ENCODE measurements at places on chromosomes 1 and 21.

DNA sequence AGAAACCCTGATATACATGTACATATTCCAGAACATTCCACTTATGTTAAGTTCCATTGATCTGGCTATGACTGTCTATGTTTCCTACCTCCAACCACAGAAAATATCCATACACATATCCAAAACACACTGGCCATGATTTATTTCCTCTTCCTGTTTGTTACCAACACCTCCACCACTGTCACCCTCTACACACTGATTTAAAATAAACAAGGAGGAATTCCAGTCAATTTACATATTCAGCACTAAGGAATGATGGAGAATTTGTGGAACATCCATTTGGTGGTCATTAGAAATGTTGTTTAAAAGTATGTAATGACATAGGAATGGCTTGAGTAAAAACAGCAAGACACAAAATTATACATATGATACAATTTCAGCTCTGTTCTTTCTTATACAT, 5.5 kb upstream of the STX6 start:
- no peak for DNase-seq

- DNase-seq = no peak
These were observed 111.4 kb upstream of the CDC42BPA start for GRCh38 chr1:227429447-227430359.

GRCh38 chr21:37393786-37394185, 27.2 kb downstream of the DYRK1A start:
- DNase-seq = no peak

DNA sequence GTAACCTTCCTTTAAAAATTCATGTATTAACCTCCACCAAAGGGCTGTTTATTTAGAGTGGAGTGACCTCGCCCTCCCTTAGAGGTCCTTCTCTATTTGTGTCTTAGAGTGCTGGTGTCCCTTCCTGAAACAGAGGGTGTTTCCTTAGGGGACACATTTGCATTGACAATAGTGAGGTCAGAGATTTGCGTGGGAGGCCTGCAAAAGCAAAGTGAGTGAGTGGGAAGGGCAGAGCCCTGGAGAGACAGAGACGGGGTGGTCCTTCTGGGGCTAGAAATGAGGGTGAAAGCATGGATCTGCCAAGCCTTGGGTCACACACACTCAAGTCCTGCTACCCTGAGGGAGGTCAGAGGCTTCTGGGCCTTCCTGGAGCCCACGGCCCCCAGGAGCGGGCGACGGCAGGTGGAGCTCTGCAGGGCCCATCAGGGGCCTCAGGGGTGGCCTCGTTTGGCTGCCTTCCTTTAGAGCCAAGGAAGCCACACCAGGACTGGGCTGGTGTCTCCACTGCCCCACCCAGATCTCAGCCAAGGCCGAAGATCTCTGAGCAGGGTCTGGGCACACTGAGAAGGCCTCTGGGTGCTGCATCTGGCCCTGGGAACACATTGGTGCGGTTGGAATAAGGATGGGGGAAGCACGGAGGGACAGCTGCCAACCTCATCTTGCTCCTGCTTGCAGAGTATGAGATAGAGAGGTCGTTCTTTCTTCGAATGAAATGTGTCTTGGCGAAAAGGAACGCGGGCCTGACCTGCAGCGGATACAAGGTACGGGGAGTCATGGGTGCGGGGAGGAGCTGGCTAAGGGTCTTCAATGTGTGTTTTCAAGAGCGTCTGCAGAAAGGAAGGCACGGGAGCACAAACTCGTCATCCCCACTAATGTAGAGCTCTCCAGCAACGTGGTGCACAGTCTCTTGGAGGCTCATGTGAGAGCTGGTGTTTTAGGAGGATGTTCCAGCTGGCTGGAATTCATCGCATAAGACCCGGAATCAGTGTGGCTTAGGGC, 23.8 kb downstream of the SIM2 start:
- DNase-seq = no peak

GRCh38 chr1:159960721-159961381, 6.8 kb upstream of the SLAMF9 start:
- DNase-seq = no peak

- no peak for DNase-seq
These were observed 7.1 kb downstream of the KIF17 start for GRCh38 chr1:20710469-20711284.

GRCh38 chr1:29282924-29283803, 46.8 kb downstream of the PTPRU start:
- DNase-seq = peak; percentile 20

GRCh38 chr1:177863796-177864195, 106.1 kb downstream of the SEC16B start:
- DNase-seq = no peak

- DNase-seq = no peak
These were observed 4.2 kb downstream of the RASSF5 start for GRCh38 chr1:206511362-206512057.

- DNase-seq = no peak
These were observed 333.8 kb downstream of the ST6GALNAC3 start for GRCh38 chr1:76408303-76408702.

DNA sequence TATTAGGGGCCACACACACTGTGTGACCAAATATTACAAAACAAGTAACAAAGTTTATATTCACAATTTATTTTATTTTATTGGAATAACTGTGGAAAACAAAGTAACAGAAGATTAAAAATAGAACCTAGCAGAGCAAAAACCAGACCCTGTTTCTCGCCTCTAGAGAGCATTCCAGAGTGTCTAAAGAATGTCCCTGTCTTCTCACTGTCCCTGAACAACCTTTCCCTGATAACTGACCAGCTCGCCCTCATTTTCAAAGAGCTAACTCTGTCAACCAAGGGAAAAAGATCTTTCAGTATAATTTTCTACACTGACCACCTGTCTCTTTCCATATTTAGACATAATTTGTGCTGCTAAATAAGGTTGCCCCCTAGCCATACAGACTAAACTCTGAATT, 646.9 kb downstream of the USP25 start:
- no peak for DNase-seq

DNA sequence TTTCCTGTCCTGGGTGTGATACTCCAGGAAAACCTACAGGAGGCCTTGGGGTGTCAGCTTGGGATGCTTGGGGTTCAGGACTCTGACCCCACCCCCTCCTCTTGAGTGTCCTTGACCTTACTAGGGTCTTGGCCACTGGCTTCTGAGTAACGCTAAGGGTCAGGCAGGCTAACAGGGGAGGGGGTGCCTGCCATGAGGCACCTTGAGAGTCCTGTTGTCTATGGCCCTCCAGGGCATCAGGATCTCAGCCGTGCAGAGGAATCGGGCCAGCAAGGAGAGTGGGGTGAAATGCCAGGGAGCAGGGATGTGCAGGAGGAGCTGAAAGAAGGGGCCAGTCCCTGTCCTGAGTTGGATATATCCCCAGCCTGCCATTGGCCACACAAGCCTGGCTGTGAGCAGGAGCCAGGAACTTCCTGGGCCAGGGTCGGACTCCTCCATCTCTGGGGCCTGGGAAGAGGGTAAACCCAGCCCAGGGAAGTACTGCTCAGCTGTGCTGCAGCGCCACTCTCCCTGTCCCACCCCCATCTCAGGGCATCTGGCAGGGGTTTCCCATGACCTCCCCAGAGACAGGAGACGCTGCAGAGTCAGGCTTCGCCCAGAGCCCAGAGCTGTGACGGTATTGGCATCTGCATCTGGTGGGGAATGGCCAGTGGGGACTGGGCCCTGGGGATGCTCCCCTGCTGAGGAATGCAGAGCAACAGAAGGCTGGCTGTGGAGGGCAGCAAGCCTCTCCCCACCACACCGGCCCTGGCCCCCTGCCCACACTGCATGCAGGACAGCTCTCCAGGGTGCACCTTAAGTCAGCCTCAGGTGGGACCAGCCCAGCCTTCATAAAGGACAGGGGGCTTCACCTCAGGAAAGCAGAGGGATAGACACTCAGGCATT, 6.3 kb downstream of the KIF21B start:
- no peak for DNase-seq

DNA sequence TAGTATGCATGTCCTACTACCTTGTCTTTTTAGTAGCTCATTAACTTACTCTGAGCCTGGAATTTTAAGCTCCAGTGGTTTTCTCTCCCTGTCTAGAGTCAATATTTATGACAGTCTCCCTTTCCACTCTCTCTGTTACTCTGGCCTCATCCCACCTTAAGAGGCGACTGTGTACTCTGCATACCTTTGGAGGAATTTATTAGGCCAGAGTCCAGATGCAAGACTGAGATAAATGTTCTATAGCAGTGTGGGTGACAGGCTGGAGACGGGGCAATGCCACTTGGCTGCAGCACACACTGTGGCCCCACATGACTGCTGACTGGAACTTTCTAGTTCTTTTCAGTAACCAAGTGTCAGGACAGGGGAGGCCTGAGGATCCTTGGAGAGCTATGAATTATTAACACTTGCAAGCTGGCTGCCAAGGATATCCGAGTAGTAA, 4.1 kb upstream of the PDZK1 start:
- no peak for DNase-seq

DNA sequence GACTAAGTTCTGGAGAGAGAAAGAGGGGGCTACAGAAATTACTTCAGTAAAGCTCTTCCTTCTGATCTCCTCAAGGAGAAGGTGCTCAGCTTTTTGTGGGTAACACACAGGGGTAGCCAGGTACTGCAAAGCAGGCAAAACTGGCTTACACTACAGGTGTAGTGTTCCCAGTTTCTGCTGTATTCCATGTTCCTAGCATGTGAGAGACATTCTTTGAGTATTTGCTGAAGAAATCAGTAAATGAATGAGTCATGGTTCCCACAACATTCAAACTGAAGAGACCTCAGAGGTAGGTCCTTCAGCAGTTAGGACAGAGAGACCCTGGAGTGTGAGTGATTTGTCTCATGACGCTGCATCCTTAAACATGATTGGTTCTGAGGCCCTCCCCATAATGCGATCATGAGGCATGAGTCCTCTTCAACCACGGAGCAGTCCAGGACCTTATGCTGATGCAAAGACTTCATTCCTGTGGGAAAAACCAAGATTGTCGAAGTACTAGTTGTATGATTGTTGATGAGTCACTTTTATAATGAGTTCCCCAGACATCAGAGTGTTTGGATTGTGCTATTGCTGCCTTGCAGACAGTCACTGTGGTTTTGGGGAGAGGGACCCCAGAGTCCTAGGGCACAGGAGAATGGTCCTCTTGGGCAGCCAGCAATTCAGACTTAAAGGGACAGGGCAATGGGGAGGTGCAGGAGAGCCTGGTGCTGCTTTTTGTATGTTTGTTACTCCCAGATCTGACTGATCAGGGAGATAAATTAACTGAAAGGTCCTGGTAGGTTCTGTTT, 2.7 kb upstream of the OR10J4 start:
- DNase-seq = no peak

GRCh38 chr21:21688889-21689288, 690.7 kb downstream of the NCAM2 start:
- no peak for DNase-seq

GRCh38 chr1:205563927-205564441, 59.5 kb downstream of the CDK18 start:
- DNase-seq = no peak

- DNase-seq = no peak
These were observed 32.6 kb downstream of the HSD3B1 start for GRCh38 chr1:119539636-119540035.

DNA sequence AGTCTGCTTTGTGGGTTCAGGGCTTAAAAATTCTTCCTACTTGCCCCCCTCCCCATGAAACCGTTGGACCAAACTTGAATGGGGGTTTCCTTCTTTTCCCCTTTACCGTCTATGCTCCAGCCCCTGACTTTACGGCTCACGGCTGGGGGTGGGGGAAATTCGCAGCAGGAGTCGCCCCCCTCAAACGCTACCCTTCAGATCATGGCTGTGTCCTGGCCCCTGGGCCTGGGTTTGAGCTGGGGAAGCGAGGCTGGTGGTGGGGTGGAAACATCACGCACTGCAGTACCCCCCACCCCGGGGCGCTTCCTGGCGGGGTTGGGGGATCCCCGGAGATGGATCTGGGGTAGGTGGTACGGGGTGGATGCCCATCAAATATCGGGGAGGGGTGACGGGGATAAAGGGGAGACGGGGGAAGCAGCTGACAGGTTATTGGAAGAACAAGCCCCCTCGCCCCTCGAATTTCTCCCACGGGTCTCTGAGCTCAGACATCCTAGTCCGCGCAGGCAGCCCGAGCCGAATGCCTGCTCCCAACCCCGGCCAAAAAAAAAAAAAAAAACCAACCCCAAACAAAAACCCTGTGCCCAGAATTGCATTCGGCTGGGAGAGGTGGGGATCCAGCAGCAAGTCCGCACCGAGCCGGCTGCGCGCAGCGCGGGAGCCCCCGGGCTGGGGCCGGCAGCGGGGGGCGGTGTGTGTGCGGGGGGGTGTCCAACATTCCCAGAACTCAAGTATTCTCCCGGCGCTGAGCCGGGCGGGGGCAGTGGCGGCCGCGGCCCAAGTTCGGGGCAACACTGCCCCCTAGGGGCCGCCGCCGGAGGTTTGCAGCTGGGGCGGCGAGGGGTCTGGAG, 59.0 kb upstream of the ACOT11 start:
- peak; percentile 71 for DNase-seq

GRCh38 chr1:74590288-74590687, 77.9 kb upstream of the LRRC53 start:
- DNase-seq = no peak

- DNase-seq = no peak
These were observed 9.4 kb downstream of the OVAAL start for GRCh38 chr1:180568184-180568583.

DNA sequence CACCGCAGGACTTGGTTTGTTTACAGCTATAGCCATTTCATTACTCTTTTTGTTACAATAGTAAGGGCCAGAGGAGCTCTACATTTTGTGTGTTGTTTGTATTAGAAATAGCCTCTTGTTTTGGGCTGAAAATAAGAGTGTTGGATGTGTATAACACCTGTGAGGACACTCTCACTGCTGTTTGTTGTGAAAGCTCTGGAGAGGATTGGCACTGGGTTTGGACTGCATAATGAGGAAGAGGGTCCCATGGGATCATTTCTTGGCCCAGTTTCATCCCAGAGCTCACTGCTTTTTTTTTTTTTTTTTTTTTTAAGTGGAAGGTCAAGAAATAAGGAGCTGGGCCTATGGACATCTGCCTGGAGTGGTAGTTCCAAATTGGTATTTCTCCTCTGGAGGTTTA, 61.6 kb upstream of the KIAA0040 start:
- DNase-seq = no peak

DNA sequence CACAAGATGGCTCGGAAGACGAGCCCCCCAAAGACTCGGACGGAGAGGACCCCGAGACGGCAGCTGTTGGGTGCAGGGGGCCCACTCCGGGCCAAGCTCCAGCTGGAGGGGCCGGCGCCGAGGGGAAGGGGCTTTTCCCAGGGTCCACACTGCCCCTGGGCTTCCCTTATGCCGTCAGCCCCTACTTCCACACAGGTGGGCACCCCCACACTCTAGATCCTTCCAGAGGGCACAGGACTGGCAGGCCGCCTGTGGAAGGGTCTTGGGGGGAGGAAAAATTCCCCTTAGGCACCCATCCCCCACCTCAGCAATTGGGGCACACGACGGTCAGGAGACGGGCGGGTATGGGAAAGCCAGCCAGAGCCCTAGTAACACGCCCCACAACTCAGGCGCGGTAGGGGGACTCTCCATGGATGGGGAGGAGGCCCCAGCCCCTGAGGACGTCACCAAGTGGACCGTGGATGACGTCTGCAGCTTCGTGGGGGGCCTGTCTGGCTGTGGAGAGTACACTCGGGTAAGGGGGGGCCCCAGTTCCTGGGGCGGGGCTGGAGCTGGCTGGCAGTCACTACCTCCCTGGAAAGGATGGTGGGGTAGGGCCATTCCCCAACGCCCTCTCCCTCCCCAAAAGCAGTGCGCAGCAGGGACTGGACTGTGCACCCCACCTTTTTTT, 16.1 kb downstream of the NOC2L start:
- DNase-seq = no peak

- no peak for DNase-seq
These were observed 6.1 kb downstream of the RNF223 start for GRCh38 chr1:1067860-1068516.

GRCh38 chr1:8941906-8942305, 3.8 kb upstream of the CA6 start:
- no peak for DNase-seq

GRCh38 chr1:20223106-20223505, 36.8 kb upstream of the PLA2G2C start:
- DNase-seq = no peak

All from CD4-positive, alpha-beta T cell treated with Interleukin-12 subunit alpha and Interleukin-12 subunit beta, for 1 hour (primary cell).